ENCODE measurements at places on chromosomes 5 and 9.

DNA sequence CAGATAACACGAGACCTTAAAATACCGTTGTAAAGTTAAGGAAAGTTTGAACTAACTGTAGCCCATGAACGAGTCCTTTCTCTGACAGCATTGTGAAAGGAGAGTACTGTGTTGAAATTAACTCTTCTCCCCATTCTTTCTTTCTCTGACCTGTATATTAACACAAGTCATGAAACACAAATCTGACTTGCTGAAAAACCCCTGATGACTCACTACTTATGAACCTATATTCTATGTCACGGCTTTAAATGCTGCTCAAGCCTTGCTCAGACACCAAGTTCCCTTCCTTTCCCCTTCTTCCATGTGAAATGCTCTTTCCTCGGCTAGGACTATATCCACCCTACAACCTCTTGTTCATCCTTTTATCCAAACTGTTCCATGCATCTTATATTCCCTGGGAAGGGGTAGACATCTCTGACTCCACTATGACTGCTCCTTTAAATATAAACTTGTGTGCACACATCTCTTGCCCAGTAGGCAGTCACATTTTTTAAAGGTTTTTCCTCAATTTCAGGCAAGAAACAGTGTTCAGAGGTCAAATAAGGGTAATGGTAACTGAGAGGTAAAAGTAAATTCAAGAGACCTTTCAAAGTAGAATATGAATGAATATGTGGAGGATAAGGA lies 142.9 kb downstream of the NFIB start:
- no peak for DNase-seq

- no peak for DNase-seq
Observed at GRCh38 chr9:109799792-109800191, 19.8 kb downstream of the PALM2AKAP2 start.

- DNase-seq, result no peak
Observed at GRCh38 chr9:107569174-107569573, 79.6 kb upstream of the KLF4 start.

DNA sequence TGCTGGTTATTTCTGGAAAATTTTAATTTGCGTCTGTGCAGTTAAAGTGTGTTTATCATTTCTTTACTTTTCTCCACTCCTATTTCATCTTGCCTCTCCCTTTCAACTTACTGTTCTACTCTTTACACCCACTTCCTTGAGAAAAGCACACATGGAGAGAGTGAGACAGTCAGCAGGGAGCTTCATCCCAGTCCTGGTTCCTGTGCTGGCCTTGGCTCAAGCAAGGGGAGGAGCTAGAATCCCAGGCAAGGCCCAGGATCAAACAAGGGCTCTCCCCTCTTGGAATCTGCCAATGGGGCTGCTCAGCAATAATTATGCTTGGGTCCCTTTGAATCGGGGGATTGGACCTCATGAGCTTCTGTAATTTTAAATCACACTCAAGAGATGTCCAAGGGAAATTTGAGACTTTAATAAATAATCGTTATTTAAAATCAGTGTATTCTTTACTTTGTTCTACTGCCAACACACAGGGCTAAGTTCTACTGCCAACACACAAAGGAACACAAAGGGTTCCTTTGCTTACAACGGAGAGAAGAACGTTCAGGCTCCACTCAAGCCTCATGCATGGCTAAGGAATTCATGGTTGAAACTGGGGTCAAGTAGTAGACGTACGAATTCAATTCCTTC lies 439.3 kb upstream of the DAB2 start:
- DNase-seq, result no peak

- DNase-seq, result no peak
Observed at GRCh38 chr5:151254556-151254955, 1.6 kb downstream of the GM2A start.

GRCh38 chr5:111277061-111277460 lies 52.9 kb downstream of the CAMK4 start:
- no peak for DNase-seq

- no peak for DNase-seq
Observed at GRCh38 chr9:79952401-79952800, 380.6 kb downstream of the TLE4 start.

GRCh38 chr5:137001026-137001569 lies 498.0 kb downstream of the SPOCK1 start:
- DNase-seq, result no peak

DNA sequence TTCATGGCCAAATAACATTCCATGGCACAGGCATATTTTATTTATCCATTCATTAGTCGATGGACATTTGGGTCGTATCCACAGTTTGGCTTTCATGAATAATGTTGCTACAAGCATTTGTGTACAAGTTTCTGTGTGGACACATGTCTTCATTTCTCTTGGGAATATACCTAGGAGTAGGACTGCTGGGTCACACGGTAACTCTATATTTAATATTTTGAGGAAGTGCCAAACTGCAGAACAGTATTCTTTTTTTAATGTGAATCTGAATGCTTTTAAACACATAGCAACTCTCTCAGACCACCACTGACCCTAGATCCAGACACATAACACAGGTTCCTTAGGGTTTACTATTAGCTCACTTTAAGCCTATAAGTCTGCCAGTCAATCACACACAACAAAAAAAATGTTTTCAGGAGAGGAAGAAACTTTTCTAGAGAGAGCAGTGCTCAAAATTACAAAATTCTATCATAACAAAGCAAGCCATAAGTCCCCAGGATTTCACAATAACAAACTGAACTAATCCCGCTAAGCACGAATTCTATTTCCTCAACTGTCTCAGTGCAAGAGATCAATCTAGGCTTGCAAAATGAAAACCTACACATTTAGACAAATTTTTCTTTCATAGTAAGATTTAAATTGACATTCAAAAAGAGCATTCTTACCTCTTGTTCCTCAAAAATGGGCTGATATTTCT lies 41.8 kb upstream of the GABBR2 start:
- no peak for DNase-seq

GRCh38 chr9:27688954-27689353 lies 115.7 kb upstream of the C9orf72 start:
- DNase-seq, result no peak

DNA sequence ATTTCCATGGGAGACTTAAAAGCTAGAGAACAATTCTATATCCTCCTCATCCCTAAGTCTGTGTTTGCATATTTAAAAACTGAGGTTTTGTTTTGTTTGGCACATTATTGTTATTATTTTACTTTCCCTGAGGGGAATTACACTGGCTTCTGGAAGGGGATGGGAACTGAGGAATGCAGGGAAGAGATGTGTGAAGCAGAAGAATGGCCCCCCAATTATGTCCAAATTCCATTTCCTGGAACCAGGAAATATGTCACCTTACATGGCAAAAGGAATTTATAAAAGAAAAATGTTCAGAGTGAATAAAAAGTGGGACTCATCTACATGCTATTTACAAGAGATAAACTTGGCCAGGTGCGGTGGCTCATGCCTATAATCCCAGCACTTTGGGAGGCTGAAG lies 129.8 kb downstream of the MARCHF11 start:
- DNase-seq, result no peak

DNA sequence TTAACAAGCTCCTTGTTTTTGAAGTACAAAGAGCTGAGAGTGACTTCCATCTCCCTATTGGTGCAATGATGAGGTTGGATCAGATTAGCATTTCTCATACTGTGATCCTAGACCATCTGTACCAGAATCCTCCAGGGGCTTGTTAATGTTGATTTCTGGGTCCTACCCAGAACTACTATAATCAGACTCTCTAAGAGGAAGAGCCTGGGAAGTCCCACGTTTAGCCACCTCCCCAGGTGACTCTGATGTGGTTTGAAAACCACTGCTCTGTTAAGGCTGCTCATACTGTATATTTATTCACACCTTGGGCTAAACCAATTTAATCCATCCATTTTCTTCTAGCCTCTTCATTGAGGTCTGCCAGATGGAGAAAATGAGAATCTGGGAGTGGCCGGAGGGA lies 49.6 kb upstream of the SMIM32 start:
- DNase-seq, result no peak

Data from SHP77 (cell line).